Activated CD4-positive, alpha-beta T cell treated with anti-CD3 and anti-CD28 coated beads for 4 hours (primary cell): ENCODE measurements at places on chromosomes 4 and X.

DNA sequence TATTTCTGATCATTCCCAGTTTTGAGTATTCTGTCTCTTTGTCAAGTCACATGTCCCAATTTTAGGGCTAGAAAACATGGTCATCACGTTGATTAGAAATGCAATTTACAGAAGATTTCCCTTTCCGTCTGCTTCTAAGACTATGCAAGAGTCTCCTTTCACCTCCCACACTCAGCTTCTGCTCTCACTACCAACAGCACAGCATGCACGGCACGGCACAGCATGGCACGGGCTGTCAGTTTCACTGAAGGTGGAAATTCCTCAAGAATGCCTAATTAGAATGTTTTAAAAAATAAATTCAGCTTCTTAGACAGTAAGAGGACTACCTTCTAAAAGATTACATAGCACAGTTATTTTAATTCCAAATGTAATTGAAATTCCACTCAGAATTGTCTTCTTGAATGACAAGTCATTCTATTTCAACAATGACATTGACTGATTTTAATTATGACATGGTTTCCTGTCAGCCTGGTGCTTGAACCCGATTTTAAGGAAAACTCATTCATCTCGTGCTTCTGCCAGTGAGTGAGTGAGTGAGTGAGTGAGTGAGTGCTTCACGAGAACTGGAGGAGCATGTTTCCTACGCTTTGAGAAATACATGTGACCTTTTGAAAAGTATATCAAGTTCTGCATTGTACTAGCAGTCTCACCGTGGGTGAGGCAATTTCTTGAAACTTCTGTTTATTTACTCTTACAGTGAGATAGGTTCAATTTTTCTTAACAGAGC lies 124.8 kb upstream of the SORBS2 start:
- DNase-seq, result no peak

- DNase-seq, result no peak
These were observed 34.5 kb downstream of the FRMD7 start for GRCh38 chrX:132093239-132093860.

- DNase-seq, result no peak
These were observed 494.5 kb downstream of the CFAP47 start for GRCh38 chrX:36414056-36414455.

DNA sequence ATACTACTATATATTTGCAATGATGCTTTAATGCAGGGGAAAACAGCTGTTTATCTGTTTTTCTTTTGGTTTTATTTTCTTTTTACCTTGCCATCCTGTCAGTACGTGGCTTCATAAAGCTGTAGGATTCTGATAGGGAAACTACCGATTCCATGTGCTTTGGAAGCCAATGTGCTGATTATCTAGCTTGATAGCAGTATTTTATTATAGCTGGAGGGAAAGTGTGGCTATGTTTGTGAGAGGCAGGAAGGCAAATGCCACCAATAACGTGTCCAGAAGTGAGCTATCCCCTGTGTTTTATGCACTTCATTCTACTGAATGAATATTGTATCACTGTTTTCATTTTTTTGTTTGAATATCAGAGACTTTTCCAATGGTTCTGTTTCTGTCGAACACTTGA lies 43.7 kb downstream of the IL15 start:
- DNase-seq, result no peak

DNA sequence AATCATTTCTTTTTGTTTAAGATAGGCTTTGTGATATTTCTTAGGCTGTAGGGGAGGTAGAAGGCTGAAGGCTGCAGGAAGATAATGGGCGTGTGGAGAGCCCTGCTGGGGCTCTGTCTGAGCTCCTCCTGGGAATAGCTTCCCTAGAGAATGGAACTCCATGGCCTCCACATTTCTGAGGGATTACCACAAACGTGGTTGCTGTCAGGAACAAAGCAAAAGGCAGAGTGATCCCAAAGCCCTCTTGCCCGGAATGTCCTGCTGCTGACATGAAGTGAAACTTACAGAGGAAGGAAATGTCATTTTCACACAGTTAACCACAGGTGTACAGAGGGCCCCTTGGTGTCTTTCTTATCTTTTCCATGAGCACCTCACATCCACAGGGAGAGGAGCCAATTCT lies 89.3 kb downstream of the DDIT4L start:
- no peak for DNase-seq

DNA sequence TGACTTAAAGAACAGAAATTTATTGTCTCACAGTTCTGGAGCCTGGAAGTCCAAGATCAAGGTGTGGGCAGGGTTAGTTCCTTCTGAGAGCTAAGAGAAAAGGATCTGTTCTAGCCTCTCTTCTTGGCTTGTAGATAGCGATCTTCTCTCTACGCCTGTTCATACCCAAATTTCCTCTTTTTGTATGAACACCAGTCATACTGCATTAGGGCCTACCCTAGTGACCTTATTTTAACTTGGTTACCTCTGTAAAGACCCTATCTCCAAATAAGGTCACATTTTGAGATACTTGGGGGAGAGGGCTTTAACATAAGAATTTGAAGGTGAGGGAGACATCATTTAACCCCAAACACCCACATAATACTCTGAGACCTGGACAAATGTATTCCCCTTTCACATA lies 55.6 kb upstream of the SPP1 start:
- no peak for DNase-seq

DNA sequence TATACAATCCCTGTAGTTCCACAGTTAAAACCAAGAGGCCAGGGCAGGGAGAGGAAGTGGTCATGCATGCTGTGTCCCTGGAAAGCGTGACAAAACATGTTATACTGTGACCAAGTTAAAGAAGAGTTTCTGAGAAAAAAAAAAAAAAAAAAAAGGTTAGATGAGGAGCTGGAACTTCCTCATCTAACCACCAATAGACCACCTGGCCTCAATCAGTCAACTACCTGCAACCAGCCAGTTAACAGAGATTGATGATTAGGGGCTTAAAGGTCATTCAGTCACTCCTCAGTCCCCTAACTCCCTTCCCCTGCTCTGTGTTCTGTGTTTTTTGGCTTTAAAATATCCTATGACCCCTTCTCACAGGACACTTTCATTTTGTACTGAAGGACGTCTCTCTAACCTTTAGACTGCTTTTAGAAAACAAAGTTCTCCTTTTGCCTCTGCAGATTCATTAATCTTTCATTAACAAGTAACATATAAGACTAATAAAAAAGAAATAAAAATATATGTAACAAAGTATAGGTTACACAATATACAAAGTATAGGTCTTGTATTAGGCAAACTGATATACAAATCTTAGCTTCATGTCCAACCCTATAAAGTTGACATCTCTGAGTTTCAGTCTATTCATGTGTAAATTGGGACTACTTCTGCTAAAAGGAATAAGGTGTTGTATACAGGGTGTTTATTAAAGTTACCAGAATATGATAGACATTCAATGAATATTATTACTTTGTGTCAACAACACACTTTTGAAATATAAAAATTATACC lies 179.1 kb upstream of the NDST4 start:
- DNase-seq, result no peak

- no peak for DNase-seq
These were observed 26.7 kb downstream of the ANKRD50 start for GRCh38 chr4:124685851-124686250.

DNA sequence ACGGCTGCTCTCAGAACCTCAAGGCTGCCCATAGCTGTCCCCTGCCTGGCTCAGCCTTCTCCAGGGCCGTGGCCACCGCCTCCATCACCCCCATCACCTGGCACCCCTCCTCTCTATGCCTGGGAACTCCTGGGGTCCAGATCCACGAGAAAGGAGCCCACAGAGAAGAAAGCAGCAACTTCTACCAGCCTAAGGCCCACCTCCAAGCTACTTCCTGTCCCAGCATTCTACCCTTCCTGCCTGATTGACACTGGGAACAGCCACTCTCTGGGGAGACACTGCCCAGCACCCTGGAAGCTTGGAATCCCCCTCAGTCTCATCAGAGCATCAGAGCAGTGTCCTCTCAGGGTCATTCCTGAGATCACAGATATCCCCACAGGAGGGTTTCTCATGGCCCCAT lies 36.9 kb upstream of the PROM1 start:
- DNase-seq, result no peak

- no peak for DNase-seq
These were observed 400.8 kb downstream of the GPM6A start for GRCh38 chr4:175411251-175411650.

- no peak for DNase-seq
These were observed 615.8 kb downstream of the TRAM1L1 start for GRCh38 chr4:116469582-116469981.

DNA sequence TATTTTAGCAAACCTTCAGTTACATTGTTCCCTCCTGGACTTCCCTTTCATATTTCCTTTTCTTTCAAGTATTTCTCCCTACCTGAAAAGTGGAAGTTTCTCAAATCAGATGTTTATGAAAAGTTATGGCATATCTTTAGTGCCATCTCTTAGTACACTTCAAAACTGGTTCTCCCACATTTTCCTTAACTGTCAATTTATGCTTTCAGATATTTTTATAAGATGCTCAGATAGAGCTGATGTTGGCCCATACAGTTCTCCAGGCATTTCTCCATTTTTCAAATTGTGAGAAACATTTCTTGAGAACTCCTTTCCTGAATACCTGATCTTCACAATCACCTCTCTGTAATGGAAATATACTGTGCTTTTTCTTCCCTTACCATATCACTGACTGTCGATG lies 32.5 kb upstream of the AP1AR start:
- no peak for DNase-seq

GRCh38 chr4:30535255-30535654 lies 184.9 kb upstream of the PCDH7 start:
- no peak for DNase-seq

GRCh38 chr4:15836362-15836761 lies 58.2 kb downstream of the CD38 start:
- no peak for DNase-seq

GRCh38 chrX:140767646-140768045 lies 58.1 kb downstream of the LINC00632 start:
- DNase-seq, result no peak

- no peak for DNase-seq
These were observed 292.9 kb downstream of the USP46 start for GRCh38 chr4:52366191-52366590.

- DNase-seq, result no peak
These were observed 95.8 kb upstream of the ELOVL6 start for GRCh38 chr4:110294165-110294564.

DNA sequence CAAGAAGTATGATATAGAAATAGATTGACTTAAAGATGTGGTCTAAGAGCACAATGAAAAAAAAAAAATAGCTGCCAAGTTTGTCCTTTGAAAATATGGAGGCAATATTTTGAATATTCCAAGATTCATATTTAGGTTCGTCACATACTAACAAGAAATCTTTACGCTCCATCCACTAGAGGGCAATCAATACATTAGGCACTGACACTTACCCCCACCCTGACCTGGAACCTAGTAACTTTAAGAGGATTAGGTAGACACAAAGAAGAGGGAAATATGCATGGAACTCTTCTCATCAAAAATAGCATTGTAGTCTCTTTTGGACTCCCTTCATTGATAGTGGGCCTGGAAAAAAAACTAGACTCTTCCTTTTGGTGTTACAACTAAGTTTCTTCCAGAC lies 1108.1 kb downstream of the PCDH19 start:
- no peak for DNase-seq

DNA sequence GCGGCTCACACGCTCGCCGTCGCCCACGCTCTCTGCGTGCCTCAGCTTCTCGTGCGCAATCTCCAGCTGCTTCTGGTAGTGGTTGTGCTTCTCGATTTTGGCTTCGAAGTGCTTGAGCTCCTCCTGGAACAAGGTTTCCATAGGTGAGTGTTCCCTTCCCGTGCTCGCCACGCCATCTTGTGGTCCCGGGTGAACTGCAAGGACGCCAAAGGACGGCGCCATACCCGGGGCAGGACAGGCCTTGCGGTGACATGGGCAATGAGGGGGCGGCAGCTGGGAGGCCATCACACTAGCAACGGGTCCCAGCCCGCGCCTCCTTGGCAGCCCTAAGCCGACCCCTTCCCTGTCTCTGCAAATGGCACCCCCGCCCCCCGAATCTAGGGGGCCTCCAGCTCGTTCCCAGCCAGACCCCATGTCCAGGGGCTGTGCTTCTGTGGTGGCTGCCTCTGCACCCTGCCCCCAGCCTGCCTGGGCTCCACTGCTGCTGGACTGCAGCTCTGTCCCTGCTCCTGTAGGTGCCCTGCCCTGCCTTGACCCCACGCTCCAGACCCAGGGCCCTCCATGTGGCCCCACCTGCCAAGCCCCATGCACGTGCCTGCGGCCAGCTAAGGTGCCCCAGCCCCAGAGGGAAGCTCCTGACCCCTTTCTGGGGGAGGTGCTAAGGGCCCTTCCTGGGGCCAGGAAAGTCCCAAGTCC lies 17.3 kb downstream of the LRPAP1 start:
- no peak for DNase-seq

GRCh38 chr4:159562366-159562765 lies 459.5 kb downstream of the RAPGEF2 start:
- no peak for DNase-seq

DNA sequence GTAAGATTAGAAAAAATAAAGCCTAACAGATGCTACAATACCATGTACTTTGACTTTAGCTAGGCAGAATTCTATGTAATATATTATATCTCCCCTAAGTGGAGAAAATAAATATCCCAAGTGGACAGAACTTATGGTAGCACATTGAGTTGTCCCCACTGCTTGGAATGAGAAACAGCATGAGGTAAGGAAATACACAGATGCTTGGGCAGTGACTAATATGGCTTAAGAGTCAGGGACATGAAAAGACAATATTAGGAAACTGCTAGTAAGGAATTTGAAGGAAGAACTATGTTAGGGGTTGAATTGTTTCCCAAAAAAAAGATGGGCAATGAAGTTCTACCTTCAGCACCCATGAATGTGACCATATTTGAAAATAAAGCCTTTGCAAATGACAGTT lies 2265.1 kb downstream of the PCDH7 start:
- no peak for DNase-seq

DNA sequence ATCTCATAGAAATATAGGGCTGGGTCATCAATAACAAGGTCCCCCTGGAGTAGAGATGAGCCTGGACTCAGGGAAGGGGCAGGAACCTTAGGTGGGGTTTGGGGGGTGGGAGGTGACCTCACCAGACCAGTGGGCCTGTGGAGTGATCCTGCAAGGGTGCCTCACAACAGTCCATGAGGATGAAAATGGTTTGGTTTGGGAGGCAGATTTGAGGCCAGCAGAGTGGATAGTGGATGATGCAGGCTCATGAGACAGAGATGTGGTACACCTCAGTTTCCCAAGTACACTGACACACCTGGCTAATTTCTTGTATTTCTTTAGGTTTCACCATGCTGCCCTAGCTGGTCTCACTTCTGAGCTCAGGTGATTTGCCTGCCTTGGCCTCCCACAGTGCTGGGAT lies 18.1 kb upstream of the TRIM60 start:
- no peak for DNase-seq

- DNase-seq, result no peak
These were observed 77.9 kb downstream of the SLC7A11 start for GRCh38 chr4:138164208-138164607.

DNA sequence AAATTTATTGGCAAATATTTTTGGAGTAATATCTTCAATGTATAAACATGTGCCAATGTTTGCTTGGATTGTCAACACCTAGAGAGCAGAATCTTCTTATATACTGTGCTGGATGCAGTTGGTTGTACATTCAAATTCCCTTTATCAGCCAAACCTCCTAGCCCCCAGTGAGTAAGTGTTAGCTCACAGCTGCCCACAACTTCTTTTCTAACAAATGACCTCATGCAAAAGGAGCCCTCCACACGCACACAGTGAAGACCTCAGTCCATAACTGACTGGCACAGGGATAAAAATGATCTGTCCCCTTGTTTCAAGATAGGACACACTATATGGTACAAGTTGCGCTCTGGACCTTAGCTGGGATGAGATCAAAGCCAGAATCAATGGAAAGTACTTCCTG lies 458.0 kb upstream of the NWD2 start:
- DNase-seq, result no peak
